ENCODE measurements at places on chromosomes 7 and 10. TPM values are rescaled to one million over a fixed set of nuclear protein-coding genes. Genes with fewer than 3 reads are reported as not detected.

The KCNH2 gene
- not detected for total RNA-seq

The SORBS1 gene
- total RNA-seq, result 146 TPM

The CDC14C gene
- total RNA-seq, result not detected

The ADGRA1 gene
- total RNA-seq, result not detected

The CELF2 gene
- 30.0 TPM for total RNA-seq

The FEZF1 gene
- not detected for total RNA-seq

The SAP25 gene
- total RNA-seq, result not detected

The UNCX gene
- total RNA-seq, result not detected

GRCh38 chr7:26398427-26398755 is 106.7 kb downstream of the SNX10 start:
- peak overlapping the region; percentile 64 for H3K4me3 ChIP-seq
- DNase-seq, result peak; percentile 27
- peak overlapping the region; percentile 90 for H3K27ac ChIP-seq
- peaks cover 2% of the 10 kb centered on the region for H3K4me1 ChIP-seq

- no peak overlapping the region for H3K4me3 ChIP-seq
- DNase-seq, result no peak
- H3K27ac ChIP-seq, result no peak overlapping the region
- no peaks in the 10 kb centered on the region for H3K4me1 ChIP-seq
- H3K27me3 ChIP-seq, result no peaks in the 10 kb centered on the region
- no peaks in the 10 kb centered on the region for H3K36me3 ChIP-seq
These were observed 42.2 kb upstream of the MAGI2 start for GRCh38 chr7:79495544-79496272.

DNA sequence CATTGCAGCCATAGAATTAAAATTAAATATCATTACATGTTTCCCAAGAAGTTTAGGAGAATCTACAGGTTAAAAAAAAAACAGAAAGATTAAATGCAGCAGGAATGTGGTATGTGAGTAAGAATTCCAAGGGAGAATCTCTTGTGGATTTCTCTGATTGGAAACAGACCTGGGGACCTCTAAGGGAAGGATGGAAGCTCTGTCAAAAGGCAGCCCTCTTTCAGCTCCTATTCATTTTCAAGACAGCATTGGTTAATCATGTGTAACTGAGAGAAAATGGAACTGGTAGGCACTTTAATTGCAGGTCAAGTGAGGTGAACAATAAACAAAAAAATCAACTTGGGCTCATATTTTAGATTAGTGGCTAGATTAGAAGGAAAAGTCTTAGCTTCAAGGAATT is 81.4 kb upstream of the MTPN start:
- H3K36me3 ChIP-seq, result no peaks in the 10 kb centered on the region
- no peak overlapping the region for H3K27ac ChIP-seq
- no peaks in the 10 kb centered on the region for H3K27me3 ChIP-seq
- DNase-seq, result no peak
- no peaks in the 10 kb centered on the region for H3K4me1 ChIP-seq

DNA sequence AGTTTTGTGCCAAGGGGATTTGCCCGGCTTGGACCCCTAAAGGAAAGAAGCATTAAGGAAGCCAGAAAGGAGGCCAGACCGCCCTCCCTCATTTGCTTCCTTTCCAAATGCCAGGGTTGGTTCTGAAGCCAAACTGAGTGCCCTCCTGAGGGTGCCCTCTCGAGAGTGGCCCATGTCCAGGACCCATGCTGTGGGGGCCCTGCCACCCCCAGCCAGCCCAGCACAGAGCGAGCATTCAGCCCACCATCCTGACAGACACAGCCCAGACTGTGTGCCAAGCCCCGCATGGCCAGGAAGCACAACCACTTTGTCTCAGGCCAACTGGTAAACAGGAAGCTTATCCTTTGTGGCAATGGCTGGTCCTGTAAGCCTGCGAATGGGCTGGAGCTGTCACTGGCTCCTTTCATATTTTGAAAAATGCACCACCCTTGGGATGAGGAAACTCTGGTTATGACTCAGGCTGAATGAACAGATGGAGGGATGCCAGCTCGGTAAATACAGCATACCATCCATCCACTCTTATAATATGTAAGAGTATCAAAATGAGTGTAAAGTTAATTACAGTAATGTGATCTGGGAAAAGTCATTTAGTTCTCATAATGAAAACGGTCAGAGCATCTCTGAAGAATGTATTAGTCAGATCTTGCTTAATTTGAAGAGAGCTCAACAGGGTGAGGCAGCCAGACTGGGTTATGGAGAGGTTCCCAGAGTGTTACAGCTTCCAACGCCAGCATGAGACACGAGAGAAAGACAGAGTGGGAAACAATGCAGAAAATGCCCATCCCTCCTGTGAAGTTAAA is 65.0 kb downstream of the STK17A start:
- H3K36me3 ChIP-seq, result no peaks in the 10 kb centered on the region
- no peak overlapping the region for H3K4me3 ChIP-seq
- DNase-seq, result peak; percentile 63

DNA sequence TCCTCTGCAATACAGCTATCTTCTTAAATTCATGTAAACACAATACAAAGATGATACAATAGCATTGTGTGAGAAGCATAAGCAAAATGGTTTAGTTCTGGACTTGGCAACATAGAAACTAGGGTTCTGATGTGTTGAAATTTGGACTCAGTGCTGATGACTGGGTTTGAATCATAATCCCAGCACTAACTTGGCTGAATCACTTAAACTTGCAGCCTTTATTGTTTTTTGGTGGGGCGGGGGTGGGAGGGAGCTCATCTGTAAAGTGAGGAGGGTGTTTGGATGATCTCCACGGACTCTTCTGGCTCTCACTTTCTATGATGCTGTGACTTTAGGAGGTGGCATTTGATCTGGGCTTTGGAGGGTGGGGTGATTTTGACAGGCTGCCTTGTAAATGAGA is 158.2 kb downstream of the WNT2 start:
- H3K4me1 ChIP-seq, result peaks cover 28% of the 10 kb centered on the region
- no peak overlapping the region for H3K4me3 ChIP-seq
- no peak overlapping the region for H3K27ac ChIP-seq

DNA sequence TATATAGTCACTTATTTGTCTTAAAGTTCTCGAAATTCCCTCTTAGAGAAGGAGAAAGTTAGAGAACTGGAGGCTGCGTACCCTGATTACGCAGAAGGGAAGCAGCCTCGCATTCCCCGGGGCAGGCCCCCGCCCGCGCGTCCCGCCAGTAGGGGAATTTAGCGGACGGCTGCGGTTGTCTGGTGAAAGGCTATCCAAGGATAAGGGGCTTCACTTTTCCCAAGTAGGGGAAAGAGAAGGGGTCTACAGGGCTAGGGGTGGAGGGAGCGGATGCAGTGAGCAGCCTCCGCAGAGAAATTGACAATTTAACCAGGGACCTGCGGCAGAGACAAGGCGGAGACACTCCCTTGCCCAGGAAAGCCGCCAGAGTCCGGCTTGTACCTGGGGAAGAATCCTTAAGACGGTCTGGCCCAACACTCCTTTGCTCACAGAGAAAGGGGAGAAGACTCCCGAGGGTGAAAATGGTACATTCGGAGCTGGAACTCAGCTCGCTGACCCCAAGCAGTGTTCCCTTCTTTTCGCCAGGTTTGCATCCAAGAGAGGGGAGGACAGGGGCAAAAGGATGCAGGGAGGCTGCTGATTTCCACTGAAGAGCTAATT is 994 bp upstream of the MAGI2 start:
- no peaks in the 10 kb centered on the region for H3K4me1 ChIP-seq
- DNase-seq, result no peak
- peak overlapping the region; percentile 78 for H3K4me3 ChIP-seq
- no peaks in the 10 kb centered on the region for H3K36me3 ChIP-seq
- H3K27ac ChIP-seq, result peak overlapping the region; percentile 79
- H3K27me3 ChIP-seq, result no peaks in the 10 kb centered on the region

- peaks cover 19% of the 10 kb centered on the region for H3K4me1 ChIP-seq
- H3K27me3 ChIP-seq, result no peaks in the 10 kb centered on the region
- no peaks in the 10 kb centered on the region for H3K36me3 ChIP-seq
- no peak for DNase-seq
These were observed 287.8 kb downstream of the ZEB1 start for GRCh38 chr10:31606841-31607240.

GRCh38 chr7:130020434-130020833 is 30.7 kb downstream of the ZC3HC1 start:
- no peak for DNase-seq
- peak overlapping the region; percentile 98 for H3K27ac ChIP-seq
- H3K36me3 ChIP-seq, result peaks cover 39% of the 10 kb centered on the region
- no peaks in the 10 kb centered on the region for H3K27me3 ChIP-seq

- H3K36me3 ChIP-seq, result no peaks in the 10 kb centered on the region
- DNase-seq, result no peak
- H3K27ac ChIP-seq, result no peak within 1 kb of the TSS
- peaks cover 19% of the 10 kb centered on the region for H3K4me1 ChIP-seq
- peak within 1 kb of the TSS; percentile 39 for H3K4me3 ChIP-seq
These were observed at the start of gene IGF2BP3 for GRCh38 chr7:23470330-23471105. Gene IGF2BP3, minus strand, starts transcription at chr7:23470491. Its CDS starts 381 bp downstream, at chr7:23470110.

GRCh38 chr10:18743926-18744325 is 84.7 kb downstream of the ARL5B start:
- no peaks in the 10 kb centered on the region for H3K27me3 ChIP-seq
- H3K4me3 ChIP-seq, result no peak overlapping the region
- H3K27ac ChIP-seq, result no peak overlapping the region
- no peak for DNase-seq

DNA sequence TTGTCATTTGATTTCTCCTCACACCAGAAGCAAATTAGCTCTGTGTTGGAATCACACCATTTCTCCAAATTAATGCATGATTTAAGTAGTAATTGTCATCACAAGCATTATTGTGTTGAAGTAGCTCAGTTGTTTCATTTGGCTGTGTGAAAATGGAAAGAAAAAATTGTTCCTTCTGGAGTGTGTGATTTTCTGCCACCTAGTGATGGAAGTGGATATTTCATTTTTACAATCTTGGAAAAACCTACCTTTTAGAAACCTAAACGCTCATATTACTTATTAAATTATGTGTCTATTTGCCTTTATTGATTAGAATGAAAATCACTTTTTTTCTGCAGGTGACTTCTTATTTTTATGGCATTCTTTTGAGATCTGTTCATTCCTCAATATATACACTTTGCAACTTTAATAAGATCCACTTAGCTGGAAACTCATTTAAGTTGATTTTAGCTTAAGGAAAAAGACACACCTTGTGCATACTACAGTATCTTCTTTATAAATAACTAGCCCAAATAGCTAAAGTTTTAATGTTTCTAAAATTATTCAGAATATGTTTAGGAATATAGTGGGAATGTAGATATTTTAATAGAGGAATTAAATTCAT is 50.0 kb downstream of the SRI start:
- no peaks in the 10 kb centered on the region for H3K27me3 ChIP-seq
- H3K4me3 ChIP-seq, result no peak overlapping the region
- no peaks in the 10 kb centered on the region for H3K36me3 ChIP-seq
- H3K27ac ChIP-seq, result no peak overlapping the region
- H3K4me1 ChIP-seq, result no peaks in the 10 kb centered on the region

GRCh38 chr7:2754086-2754485 is 66.1 kb downstream of the AMZ1 start:
- no peaks in the 10 kb centered on the region for H3K27me3 ChIP-seq
- H3K4me3 ChIP-seq, result no peak overlapping the region
- DNase-seq, result no peak
- peaks cover 15% of the 10 kb centered on the region for H3K4me1 ChIP-seq
- H3K27ac ChIP-seq, result no peak overlapping the region
- no peaks in the 10 kb centered on the region for H3K36me3 ChIP-seq

DNA sequence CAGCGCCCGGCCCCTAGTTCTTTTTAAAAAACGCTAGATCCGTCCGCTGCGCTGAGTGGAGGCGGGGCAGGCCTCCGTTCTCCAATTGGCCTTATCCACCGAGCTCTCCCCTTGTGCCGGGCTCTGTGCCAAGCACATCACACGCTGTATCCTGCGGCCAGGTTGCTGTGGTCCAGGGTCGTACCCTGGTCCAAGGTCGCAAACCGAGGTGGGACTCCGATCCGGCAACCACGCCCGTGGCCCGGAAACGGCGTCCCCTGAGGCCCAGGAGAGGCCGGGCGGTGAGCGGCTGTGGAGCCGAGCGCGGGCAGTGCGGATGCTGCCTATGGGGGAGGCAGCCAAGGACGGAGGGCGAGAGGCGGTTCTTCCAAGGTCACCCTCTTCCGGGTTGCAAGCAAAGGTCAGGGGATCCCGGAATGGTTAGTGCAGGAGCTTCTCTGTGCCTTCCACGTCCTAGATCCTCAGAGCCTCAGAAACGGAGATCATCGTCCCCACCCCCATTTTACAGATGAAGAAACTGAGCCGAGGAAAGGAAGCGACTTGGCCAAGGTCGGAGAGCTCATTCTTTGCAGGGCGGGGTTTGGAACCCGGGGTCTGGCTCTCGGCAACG is 72.4 kb upstream of the LRRC4 start:
- no peaks in the 10 kb centered on the region for H3K36me3 ChIP-seq
- no peak for DNase-seq
- H3K27ac ChIP-seq, result no peak overlapping the region

GRCh38 chr10:50286517-50286916 is 35.2 kb upstream of the ASAH2 start:
- no peak overlapping the region for H3K4me3 ChIP-seq
- H3K27ac ChIP-seq, result no peak overlapping the region
- no peak for DNase-seq
- H3K36me3 ChIP-seq, result no peaks in the 10 kb centered on the region
- H3K4me1 ChIP-seq, result no peaks in the 10 kb centered on the region

- no peak overlapping the region for H3K4me3 ChIP-seq
- H3K27ac ChIP-seq, result no peak overlapping the region
- H3K27me3 ChIP-seq, result no peaks in the 10 kb centered on the region
- no peak for DNase-seq
These were observed 2.8 kb upstream of the GALNT17 start for GRCh38 chr7:71129126-71129525.

DNA sequence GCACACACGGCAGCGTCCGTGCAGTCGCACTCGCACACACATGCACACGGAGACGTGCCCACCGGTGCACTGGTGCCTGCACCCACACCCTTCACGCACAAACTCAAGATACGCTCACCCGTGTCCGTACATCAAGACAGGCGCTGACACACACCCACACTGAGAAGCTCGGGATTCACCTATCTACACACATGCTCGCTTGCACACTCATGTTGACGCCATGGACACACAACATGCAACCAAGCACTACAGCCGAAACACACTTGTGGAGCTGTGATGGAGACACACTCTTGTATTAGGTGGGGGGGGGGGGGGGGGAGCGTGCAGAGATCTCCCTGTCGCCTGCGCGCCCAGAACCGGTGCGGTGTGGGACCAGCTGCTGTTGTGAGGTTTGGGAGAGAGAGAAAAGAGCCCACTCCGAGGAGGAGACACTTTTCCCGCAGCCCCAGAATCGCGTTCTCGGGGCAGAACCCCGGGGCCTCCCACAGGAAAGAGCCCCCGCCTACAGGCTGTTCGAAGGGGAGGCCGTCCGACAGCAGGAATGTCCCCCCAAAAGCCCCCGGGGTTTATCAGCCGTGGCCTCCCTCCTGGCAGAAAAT is 605 bp upstream of the NFKB2 start:
- no peaks in the 10 kb centered on the region for H3K27me3 ChIP-seq
- DNase-seq, result no peak
- peak overlapping the region; percentile 90 for H3K27ac ChIP-seq

GRCh38 chr10:101308051-101308450 is 45.9 kb upstream of the BTRC start:
- H3K27me3 ChIP-seq, result peaks cover 20% of the 10 kb centered on the region
- no peaks in the 10 kb centered on the region for H3K36me3 ChIP-seq
- DNase-seq, result no peak
- H3K4me3 ChIP-seq, result no peak overlapping the region
